Fibroblast of villous mesenchyme (primary cell): ENCODE measurements at places on chromosomes 1 and 21. TPM values are rescaled to one million over a fixed set of nuclear protein-coding genes. Genes with fewer than 3 reads are reported as not detected.

DNA sequence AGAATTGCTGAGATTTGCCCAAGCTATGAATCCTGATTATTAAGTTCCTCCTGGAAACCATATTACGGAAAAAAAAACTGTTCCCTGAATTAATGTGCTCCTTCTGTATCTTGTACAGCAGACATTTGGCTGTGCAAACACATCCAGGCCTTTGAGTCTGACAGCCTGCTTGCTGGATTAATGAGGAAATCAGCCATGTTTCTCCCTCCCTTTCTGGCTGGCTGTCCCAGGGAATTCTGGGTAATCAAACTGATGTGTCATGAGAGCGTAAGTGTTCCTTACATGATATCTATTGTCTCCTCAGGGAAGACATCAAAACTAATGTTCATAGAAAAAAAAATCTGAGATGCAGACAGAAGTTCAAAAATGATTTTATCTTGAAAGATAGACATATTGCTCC is 18.8 kb downstream of the PGBD5 start:
- DNase-seq = no peak

GRCh38 chr1:46317323-46317722 is 13.8 kb downstream of the UQCRH start:
- DNase-seq = no peak

- peak; percentile 35 for DNase-seq
These were observed 27.4 kb upstream of the UHMK1 start for GRCh38 chr1:162470216-162470615.

- DNase-seq = peak; percentile 59
These were observed 78.6 kb downstream of the HHAT start for GRCh38 chr1:210407207-210407886.

DNA sequence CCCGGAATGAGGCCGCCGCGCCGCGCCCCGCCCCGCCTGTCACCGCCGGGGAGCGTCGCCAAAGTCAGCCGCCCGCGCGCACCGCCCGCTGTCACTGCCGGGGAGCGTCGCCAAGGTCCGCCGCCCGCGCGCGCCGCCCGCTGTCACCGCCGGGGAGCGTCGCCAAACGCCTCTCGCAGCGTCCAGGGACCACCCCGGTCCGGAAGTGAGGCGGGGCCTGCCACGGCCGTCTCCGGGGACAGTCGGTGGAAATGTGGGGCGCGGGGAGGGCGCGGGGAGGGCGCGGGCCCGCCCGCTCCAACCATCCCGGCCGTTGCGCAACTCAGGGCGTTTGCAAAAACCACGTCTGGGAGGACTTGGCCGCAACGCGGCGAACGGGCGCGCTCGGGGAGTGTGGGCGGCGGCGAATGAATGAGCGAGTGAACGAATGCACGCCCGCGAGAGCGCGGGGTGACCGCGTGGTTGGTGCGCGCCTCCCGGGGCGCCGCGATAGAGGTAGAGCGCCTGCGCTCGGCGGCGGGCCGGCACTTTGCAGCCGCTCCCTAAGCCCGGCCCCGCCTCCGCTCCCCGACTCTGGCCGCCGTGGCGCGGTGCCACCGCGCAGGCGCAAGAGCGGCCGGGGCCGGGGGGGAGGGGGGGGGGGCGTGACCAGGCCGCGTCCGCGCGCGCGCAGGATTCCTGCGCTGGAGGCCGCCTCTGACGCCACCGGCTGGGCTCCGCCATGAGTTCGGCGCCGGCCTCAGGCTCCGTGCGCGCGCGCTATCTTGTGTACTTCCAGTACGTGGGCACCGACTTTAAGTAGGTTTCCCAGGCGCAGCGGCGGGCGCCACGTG is at the start of the genes ACAP3 and PUSL1:
Gene ACAP3 (minus strand): TSS at position 8 of the 833 bp plus-strand sequence. CDS start 115 bp downstream, outside the sequence.
Gene PUSL1 (plus strand): TSS at position 675 of the 833 bp plus-strand sequence. CDS start 47 bp downstream, at position 722.
- DNase-seq = peak; percentile 93

DNA sequence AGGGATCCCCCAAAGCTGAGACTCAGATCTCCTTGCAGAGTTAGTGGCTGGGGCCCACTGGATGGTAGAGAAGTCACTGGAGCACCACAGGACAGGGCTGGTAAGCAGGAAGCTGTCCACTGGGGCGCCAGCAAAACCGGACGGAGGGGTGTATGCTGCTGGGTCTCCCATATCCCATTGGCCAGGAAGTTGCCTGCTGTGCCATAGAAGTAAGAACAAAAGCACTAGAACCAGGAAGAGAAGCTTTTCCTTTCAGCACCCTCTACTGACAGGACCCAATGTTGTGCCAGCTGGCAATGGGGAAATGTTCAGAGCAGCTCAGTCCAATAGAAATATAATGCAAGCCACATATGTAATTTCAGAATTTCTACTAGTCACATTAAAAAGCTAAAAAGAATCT is 146.6 kb downstream of the SPATA46 start:
- DNase-seq = peak; percentile 33

DNA sequence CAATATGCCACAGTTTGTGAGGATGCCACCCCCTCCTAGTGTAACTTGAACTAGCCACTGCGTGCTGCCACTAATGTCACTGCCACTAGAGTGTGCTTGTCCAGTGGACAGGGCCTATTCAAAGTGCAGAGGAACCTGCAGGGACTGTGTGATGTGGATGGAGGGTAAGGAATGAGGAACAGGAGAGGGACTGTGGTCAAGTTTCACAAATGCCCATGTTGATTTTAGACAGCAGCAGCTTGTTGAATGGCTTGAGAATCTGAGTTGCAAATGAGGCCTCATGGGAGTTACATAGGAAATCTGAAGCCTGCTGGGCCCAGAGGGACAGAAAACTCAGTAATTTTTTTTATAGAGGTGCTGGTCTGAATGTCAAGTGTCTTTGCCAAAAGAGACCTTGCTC is 112.3 kb downstream of the HHAT start:
- DNase-seq = no peak

DNA sequence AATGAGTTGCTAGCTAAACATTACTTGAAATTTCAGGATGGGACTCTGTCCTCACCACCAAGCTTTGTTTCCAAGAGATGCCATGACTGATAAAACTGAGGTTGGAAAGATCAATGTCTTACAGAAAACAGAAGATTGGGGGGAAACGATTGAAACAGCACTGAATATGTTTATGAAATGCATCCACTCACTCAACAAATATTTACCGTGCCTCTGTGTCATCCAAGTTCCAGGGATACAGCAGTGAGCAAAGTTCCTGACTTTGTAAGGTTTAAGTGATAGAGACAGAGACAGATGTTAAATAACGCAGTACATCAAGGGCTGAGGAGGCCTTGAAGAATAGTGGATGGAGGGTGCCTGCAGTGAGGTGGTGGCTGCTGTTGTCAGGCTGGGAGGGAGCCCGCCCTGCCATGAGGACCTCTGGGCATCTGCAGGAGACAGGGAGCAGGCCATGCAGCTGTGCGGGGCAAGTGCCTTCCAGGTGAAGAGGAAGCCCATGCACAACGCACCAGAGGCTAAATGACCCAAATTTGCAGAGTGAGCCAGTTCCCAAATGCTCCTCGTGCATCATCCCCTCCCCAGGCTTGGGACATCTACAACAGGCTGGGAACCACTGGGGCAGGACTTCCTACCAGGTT is 108.0 kb downstream of the HLCS start:
- DNase-seq = no peak

- DNase-seq = no peak
These were observed 63.9 kb downstream of the MAP3K7CL start for GRCh38 chr21:29194342-29194741.

DNA sequence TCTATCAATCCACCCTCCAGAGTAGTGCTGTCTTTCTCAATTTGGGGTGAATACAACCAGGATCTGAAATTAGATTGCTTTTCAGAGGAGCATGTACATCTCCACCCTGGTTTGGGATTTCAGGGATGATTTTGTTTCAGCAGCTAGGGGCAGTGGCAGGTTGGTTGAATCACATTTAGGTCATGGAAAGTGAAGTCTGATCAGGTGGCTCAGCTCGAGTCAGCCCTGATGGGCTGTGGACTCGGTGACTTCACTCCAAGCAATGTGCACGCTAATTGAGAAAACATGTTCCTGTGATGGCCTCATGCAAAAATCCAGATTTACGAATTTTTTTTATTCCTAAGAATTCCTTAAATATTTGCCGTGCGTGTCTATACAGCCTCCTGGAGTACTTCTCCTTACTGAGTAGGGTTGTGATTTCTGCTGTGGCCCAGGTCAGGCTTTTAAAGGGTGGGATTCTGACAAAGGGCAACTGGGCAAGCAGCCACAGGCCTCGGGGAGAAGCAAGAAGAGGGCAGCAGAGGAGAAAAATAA is 7.5 kb downstream of the NGF start:
- peak; percentile 36 for DNase-seq

DNA sequence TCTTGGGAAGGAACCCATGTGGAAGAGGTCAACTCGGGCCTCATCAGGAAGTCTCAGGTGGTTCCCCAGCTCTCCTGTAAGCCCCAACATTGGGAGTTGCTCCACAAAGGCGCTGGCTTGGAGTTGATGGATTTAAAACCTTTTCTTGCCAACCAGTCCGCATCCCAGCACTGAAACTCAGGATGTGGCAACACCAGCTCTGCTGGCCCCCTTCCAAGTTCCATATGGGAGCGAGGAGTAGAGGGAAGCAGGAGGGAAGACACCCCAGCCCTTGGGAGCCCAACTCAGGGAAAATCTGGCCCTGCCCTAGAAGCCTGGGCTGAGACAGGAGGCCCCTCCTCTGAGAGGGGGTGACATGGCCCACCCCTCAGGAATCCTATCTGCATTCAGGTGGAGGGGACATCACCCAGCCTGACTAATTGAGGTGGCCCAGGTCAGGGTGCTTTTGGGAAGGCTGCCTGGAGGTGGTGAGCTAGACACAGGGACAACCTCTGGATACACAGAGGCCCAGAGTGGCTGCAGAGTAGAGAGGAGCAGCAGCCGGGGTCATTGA is 33.1 kb upstream of the DMBX1 start:
- DNase-seq = peak; percentile 12

DNA sequence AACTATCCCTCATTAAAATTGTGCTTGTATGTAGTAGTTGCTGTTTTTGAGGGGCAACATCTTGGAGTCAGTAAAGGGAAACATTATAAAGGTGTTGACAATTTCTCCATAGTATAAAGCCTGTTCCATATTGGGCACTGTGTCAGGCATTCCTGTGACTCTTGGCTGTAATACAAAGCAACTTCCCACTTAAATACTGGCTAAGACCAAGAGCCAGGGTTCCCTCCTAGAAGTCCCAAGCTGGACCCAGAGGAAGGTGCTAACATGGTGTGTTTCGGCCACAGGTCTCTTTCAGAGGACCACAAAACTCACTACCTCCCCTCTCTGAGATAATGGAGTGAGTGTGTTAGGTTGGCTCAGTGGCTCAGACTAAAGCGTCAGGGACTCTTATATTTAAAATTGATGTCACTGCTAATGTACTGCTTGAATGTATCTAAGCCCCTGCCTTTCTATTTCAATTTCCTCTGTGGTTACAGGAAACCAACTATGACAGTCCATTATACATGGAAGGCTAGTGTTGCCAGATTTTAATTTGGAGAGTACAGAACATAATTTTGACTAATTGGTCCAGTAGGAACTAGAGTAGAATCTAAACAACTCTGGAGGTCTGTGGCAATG is 74.7 kb upstream of the RGL1 start:
- no peak for DNase-seq

DNA sequence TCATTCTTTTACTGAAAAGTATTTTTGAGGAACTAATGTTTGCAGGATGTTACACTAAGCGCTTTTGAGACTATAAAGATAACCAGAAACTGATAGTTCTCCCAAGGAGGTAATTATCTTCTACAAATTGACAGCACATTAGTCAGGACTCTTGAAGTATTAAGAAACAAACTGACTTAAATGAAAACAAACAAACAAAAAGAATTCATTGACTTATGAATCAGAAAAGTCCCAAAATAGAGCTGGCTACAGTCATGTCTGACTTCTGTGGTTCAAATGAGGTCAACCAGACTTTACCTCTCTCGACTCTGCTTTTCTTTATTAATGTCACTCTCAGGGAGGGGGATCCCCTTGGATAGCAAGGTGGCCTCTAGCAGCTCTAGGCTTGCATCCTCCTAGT is 296.8 kb downstream of the TPR start:
- DNase-seq = peak; percentile 9

- DNase-seq = no peak
These were observed 18.2 kb downstream of the PLPPR4 start for GRCh38 chr1:99282536-99282935.

DNA sequence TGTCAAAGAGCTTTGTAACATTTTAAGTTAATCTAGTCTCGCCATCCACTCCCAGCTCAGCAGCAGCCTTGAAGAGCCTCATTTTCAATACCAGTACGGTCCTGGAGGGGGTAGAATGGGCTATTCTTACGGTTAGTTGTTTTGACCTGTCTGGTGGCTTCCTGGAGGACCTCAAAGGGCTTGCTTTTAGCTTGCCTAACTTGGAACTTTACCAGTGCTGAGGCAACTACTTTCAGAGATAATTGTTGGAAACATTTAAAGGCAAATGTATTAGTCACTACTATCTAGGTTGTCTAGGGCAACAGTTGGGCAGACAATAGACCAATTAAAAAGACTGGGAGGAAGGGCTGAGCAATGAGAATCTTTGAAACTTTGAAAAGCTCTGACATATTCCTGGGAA is 56.0 kb downstream of the TTLL7 start:
- DNase-seq = no peak

DNA sequence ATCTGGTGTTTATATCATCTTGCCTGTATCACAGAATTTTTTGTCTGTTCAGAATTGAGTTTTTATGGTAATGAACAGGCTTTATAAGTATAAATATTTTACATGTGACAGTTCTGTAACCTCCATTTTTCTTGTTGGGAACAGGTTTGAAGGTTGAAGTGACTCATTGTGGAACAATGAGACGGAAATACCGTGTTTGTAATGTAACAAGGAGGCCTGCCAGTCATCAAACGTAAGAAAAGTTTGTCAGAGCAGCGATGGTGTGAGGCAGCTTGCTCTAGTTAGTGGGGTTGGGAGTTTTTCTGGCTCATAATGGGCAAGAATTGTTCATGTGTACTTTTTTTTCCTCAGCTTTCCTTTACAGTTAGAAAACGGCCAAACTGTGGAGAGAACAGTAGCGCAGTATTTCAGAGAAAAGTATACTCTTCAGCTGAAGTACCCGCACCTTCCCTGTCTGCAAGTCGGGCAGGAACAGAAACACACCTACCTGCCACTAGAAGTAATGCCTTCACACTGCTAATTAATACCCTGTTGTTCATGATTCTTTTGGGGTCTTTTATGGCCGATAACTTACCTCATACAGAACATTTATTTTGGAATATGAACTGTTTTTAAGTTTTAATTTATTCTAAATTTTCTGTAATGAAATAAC is 75.2 kb upstream of the TEKT2 start:
- DNase-seq = peak; percentile 46

GRCh38 chr1:169495046-169495775 is 9.5 kb upstream of the SLC19A2 start:
- DNase-seq = no peak

GRCh38 chr1:85240174-85240601 is 19.3 kb downstream of the C1orf52 start:
- peak; percentile 72 for DNase-seq

The TIPRL gene
- total RNA-seq = 28.7 and 45.3 TPM in 2 replicates

The SMIM1 gene
- 1.7 and 3.5 TPM in 2 replicates for total RNA-seq

The ALG6 gene
- total RNA-seq = 8.7 and 13.0 TPM in 2 replicates

The RUNX1 gene
- total RNA-seq = 21.6 and 37.4 TPM in 2 replicates
